ENCODE measurements at places on chromosomes 6 and 20.

- no peak for DNase-seq
Measured at GRCh38 chr20:37179683-37180524, 556 bp upstream of the MROH8 start.

GRCh38 chr6:18507018-18507415 is 119.9 kb downstream of the RNF144B start:
- DNase-seq: no peak

- DNase-seq: peak; percentile 58
Measured at GRCh38 chr6:90216072-90216977, 80.3 kb downstream of the BACH2 start.

- DNase-seq: peak; percentile 51
Measured at GRCh38 chr6:127907960-127908640, 7.2 kb upstream of the THEMIS start.

All from CD4-positive, alpha-beta T cell treated with Interleukin-10 for 1 hour (primary cell).